Right atrium auricular region (tissue), 2 donors: ENCODE measurements at places on chromosomes 12 and 14. TPM values are rescaled to one million over a fixed set of nuclear protein-coding genes. Genes with fewer than 3 reads are reported as not detected.

- no peak for DNase-seq
Measured at GRCh38 chr14:21385188-21385904, 1.5 kb upstream of the SUPT16H start.

DNA sequence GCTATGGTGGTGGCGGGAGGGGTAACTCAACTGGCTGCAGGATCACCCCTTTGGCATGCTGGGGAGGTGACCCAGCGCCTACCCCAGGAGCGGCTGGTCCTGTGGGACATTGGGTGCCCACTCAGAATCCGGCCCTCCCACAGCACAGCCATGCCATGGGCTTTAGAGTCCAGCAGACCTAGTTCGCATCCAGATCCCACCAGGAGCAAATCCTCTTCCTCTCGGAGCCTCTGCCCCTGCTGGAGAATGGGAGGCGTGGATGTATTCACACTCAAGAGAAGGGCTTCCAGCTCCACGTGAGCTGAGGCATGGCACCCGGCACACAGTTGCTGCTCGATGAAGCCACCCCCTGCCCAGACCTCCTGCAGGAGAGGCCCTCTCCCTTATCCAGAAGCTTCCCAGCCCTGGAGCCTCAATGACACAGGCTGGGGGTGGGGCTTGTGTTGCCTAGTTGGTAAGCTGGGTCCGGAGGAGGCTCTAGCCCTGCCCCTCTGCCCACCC is 17.7 kb downstream of the FAM222A start:
- DNase-seq = no peak

DNA sequence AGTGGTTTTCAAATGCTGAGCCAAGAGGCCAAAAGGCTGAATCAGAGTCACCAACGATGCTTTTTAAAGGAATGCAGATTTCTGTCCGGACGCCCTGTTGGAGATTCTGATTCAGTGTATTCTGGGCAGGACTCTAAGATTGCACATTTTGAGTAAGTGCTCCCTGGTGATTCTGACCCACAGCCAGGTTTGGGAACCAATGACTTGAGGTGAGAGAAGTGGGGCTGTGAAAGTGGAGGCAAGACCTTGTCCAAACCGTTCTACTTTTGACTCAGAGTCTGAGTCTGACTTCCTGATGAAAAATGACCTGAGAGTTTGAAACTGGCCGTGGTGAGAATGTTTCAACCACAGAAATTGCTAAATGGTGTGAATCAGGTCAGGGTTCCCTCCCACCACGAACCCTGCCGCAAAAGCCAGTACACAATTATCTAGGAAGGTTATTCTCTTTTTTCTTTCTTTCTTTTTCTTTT is 90.2 kb downstream of the NTN4 start:
- no peak for DNase-seq

- DNase-seq = no peak
Measured at GRCh38 chr14:104594310-104595046, 10.1 kb downstream of the TMEM179 start.

DNA sequence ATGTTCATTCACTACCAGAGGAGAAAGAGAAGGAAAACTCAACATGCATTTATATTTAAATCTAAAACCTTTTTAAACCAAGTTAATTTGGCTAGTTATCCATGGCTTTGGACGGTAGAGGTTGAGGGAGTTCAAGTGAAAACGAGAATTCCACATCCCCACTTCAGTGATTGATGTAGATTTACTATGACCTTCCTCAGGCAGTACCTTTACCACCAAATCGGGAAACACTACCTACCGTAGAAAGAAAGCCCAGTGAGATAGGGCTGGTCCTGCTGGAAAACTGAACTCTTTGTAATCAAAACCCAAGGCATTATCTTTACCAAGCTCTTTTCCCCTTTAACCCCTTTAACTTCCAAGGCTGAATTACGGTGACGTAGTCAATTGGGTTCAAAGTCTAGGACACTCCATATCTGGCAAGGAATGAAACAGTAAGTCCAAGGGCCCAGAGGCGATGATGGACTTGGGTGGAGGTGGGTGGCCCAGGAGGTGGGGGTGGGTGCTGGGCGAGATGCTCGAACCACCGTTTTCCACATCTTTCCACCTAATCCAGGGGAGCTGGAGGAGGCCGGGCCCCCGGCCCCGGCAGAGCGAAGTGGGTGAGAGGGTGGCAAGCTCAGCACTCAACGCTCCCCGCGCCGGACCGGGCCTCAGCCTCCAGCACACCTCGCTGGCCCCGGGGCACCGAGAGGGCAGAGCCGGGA is 618 bp downstream of the SEC23A start:
- DNase-seq = no peak

GRCh38 chr12:67659292-67659691 is 10.7 kb downstream of the DYRK2 start:
- no peak for DNase-seq

DNA sequence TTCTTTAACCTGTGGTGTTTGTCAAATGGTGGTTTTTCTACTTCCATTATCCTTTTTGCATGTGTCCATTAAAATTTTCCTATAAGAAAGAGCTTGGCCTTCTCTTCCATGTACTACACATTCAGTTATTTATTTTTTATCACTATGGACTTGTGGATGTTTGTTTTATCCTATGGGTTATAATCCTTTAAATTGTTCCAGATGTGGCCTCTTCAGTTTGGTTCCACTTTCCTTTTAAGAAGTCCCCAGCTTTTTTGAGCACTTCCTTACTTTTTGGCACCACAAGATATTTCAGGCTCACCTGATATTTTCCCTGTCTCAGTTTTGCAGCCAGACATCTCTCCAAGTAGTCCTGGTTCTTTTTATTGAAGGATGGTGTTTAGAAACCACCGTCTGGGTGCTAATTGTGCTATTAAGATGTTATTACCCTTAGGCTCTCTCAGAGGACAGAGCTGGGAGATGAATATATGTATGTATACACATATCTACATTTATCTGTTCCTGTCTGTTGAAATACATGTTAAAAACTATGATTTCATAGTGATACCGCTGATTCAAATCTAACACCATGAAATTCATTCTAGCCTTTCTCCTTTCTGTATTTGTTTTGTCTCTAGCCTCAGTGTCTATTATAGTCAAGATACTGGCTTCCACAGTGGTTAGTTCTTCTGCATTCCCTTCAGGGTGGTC is 408.5 kb upstream of the RGS6 start:
- DNase-seq = no peak

GRCh38 chr14:100401031-100401692 is 78.0 kb downstream of the SLC25A47 start:
- no peak for DNase-seq

- no peak for DNase-seq
Measured at GRCh38 chr12:8661751-8662150, 875 bp downstream of the MFAP5 start.

GRCh38 chr14:71271166-71271945 is 364.1 kb downstream of the PCNX1 start:
- no peak for DNase-seq

Gene SLC17A8
- not detected for total RNA-seq

Gene DHRS4
- 29.6 TPM for total RNA-seq

Gene COL2A1
- total RNA-seq = not detected

Gene CFAP73
- total RNA-seq = not detected
